ENCODE measurements at places on chromosomes 2 and 18. TPM values are rescaled to one million over a fixed set of nuclear protein-coding genes. Genes with fewer than 3 reads are reported as not detected.

DNA sequence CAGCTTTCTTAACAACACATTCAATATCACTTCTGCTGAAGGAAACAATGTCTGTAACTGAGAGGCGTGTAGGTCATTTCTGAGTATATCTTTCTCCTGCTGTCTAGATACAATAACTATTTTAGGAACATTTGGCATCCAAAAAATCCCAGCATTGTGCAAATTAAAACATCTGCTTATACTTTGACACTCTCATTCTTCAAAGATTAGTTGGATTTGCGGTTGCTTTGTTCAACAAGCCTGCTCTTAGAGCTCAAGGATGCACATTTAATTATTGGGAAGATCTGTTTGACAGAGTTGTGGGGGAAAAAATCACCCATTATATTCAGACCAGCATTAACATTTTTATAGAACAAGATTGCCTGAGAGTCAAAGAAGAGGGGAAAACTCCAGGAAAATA lies 449.5 kb upstream of the HNRNPA3 start:
- DNase-seq = no peak

GRCh38 chr2:147222506-147222905 lies 622.3 kb upstream of the ACVR2A start:
- no peak for DNase-seq

GRCh38 chr2:8028436-8028835 lies 653.4 kb upstream of the ID2 start:
- DNase-seq = no peak

SKOR2 gene
- not detected for polyA plus RNA-seq

DNA sequence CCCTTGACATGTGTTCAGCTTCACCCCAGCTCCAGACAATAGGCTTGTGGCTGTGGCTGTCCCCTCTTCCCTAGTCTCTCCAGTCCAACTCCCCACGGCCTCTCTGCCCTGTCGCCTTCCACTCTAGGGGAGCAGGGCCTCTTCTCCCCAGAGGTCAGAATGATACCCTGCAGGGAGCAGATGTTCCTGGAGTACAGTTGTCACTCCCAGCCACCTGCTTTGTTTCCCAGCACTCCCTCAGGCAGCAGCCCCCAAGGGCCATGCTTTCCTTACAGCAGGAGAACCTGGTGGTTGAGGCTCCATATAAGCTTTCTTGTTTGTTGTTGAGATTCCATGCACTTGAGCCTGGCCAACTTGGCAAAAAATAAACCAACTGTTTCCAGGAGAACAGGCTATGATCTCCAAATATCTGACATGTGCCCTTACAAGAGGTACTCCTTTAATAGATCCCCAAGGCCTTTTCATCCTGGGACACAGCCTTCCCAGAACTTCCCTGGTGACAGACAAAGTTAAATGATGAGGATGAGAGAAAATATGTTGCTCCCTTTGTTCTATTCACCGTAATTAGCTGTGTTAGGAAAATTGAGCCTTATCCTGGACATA lies 45.1 kb downstream of the DPYSL5 start:
- no peak for DNase-seq

Measured in A549 (cell line).